NCI-H446 (cell line): ENCODE measurements at places on chromosomes 4 and X.

- no peak for DNase-seq
Observed at GRCh38 chr4:16686195-16686594, 212.2 kb downstream of the LDB2 start.

DNA sequence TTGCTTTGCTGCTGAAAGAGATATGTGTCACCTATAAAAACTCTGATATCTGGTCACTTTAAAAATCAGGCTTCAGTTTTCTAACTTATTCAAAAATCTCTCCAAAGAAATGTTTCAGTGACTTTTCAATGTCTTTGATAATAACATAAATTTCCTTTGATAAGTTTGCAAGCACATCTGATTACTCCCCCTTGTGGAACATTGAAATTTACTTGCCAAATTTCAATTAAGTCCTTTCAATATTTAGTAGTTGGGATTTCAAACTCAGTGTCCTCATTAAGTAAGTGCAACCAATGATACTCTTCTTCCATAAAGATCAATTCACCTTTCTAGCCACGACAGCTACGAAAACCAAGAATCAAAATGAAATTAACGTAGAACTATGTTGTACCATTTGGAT, 151.3 kb upstream of the FAM47C start:
- DNase-seq, result no peak

GRCh38 chr4:53914313-53915016, 149.9 kb downstream of the CHIC2 start:
- DNase-seq, result no peak

DNA sequence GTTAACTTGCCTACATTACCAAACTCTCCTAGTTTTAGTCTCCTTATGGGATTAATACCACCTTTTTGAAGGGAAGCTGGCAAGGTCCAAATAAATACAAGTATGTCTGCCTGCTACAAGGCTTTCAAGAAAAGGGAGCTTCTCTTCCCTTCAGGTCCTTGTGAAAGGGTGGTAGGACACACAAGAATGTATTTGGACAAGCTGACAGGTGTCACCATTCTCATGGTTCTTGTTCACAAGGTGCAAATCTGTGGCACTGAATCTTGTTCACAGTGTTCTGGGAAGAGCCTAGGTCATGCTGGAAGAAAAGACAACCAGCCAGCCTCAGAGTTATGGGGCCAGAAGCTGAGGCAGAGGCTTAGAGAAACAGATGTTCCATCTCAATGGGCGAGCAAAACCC, 41.9 kb downstream of the GPC3 start:
- DNase-seq, result no peak
